Stimulated activated CD4-positive, alpha-beta T cell treated with anti-CD3 and anti-CD28 coated beads, TNF-alpha, amount 100 ng/mL, for 4 hours (primary cell): ENCODE measurements at places on chromosomes 16 and 17.

GRCh38 chr17:37373530-37374159, 2.1 kb upstream of the C17orf78 start:
- DNase-seq = peak; percentile 10

GRCh38 chr16:89924297-89924924, 1.3 kb downstream of the TUBB3 start:
- no peak for DNase-seq

DNA sequence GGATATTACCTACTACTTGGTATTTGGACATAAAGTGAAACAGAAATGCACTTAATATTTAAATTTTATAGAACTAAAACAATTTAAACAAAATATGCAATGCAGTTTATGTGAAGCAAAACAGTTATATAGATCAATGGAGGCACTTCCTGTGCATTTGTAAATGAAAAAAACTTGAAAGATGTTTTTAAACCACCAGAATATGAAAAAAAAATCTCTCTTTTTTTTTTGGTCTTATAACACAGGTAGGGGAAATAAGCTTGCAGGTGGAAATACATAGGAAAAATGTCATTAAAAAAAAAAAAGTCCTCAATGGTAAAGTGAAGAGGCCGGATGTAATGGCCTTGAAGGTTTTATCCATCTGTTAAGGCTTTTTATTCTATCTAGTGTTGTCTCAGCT, 180.3 kb upstream of the AXIN2 start:
- DNase-seq = no peak

GRCh38 chr17:7296189-7296861, 1.9 kb upstream of the YBX2 start:
- no peak for DNase-seq

- no peak for DNase-seq
Observed at GRCh38 chr17:62975206-62975605, 9.2 kb downstream of the TANC2 start.

DNA sequence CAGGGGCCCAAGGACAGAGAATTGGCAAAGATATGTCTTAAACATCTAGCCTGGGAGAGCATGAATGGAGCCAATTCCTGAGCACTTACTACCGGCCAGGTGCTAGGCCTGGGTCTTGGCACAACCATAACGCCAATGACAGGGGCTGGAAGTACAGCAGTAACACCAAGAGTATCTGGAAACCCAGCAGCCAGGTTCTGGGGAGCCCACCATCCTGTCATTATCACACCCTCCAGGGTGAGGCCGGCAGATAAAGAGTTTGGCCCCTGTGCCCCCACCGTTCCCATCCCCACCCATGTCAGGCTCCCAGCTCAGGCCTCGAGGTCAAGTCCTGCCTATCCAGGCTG, 508 bp upstream of the TMC8 start:
- DNase-seq = no peak

DNA sequence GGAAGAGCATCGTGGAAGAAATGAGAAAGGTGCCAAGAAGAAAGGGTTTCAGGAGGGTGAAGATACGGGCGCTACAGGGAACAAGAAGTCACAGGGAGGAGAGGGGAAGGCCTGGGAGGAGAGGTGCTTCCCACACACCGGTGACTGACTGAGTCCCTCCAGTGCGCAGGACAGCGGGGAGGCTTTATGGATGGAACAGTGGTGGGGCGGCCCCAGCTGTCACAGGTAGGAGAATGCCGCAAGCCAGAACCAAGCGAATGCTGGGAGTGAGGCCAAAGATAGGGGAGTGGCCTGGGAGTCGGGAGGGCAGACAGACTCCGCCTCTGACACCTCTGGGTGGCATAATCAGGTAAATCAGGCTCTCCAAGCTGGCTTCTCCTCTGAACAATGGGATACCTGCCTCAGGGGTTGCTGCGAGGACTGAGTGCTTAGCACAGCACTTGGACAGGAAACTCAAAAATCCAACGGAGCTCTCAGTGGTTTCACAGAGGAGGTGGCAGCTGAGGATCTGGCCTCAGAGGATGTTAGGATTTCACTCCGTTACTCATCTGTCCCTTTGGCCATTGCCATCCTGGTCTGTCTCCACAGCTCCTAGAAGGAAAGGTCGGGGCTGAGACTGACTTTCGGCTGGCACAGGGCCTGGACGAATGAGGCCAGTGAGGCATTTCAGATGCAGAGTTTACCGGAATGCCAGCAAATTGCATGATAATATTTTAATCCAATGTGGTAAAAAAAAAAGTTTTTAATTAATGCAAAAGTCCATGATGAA, 717 bp upstream of the CNP start:
- DNase-seq = peak; percentile 44

GRCh38 chr16:17557480-17557879, 86.7 kb upstream of the XYLT1 start:
- DNase-seq = no peak
